ENCODE measurements at places on chromosomes 5 and 9.
A peak's percentile ranks its signal among the peaks of the same experiment; 100 is the strongest.

- DNase-seq, result no peak
Observed at GRCh38 chr5:52419357-52419756, 368.4 kb upstream of the ITGA1 start.

DNA sequence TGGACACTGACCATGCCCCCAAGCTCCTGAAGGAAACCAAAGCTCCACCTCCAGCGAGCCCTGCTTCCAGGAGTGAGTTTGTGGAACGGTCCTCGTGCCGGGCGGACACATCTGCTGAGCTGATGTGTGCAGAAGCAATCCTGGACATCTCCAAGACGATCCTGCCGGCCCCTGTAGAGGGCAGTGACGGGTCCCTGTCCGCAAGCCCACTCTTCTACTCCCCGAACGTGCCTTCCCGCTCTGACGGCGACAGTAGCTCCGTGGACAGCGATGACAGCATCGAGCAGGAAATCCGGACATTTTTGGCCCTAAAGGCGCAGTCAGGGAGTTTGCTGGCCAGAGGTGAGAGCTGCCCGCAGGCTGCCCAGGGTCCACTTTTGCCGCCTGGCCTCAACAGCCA is 6.2 kb downstream of the PPP1R26 start:
- DNase-seq, result no peak

- DNase-seq, result no peak
Observed at GRCh38 chr5:171897231-171897630, 109.2 kb downstream of the FBXW11 start.

GRCh38 chr9:110064803-110065202 is 143.2 kb downstream of the C9orf152 start:
- DNase-seq, result peak; percentile 35

- no peak for DNase-seq
Observed at GRCh38 chr9:127172066-127172707, 49.8 kb upstream of the ANGPTL2 start.

DNA sequence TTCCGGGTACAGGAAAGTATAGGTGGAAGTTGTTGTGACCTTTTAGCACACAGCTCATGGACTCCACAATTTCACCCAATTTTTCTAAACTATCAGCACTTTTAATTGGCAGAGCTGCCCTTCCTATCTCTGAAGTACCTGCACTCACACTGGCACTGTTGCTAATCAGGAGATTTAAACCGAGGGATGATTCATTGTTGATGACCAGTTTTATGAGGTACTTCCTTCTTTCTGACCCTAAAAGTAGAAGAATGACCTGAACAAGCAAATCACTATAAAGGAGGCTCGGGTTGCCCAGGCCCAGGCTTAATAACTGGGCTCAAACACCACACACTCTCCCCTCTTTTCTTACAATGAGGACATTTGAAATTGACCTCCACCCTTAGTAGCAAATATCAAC is 105.9 kb downstream of the KCNN2 start:
- DNase-seq, result no peak

- DNase-seq, result peak; percentile 44
Observed at GRCh38 chr5:77774981-77775789, 954 bp downstream of the TBCA start.

DNA sequence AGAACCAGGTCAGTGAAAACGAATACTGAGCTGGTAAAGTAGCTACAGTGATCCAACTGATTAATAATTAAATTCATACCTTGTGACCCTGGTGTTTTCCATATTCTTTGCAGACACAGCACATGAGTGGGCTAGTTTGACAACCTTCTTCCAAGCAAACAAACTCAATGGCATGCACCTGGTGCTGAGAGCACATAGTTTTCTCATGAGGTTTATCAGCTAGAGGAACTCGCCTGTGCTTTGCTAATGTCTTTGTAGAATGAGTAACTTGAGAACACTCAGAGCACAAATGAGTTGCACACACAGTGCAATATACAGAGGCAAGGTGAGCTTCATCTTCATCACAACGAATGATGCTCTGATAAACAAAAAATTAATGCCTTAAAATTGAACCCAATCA is 12.6 kb downstream of the TRIM23 start:
- no peak for DNase-seq

DNA sequence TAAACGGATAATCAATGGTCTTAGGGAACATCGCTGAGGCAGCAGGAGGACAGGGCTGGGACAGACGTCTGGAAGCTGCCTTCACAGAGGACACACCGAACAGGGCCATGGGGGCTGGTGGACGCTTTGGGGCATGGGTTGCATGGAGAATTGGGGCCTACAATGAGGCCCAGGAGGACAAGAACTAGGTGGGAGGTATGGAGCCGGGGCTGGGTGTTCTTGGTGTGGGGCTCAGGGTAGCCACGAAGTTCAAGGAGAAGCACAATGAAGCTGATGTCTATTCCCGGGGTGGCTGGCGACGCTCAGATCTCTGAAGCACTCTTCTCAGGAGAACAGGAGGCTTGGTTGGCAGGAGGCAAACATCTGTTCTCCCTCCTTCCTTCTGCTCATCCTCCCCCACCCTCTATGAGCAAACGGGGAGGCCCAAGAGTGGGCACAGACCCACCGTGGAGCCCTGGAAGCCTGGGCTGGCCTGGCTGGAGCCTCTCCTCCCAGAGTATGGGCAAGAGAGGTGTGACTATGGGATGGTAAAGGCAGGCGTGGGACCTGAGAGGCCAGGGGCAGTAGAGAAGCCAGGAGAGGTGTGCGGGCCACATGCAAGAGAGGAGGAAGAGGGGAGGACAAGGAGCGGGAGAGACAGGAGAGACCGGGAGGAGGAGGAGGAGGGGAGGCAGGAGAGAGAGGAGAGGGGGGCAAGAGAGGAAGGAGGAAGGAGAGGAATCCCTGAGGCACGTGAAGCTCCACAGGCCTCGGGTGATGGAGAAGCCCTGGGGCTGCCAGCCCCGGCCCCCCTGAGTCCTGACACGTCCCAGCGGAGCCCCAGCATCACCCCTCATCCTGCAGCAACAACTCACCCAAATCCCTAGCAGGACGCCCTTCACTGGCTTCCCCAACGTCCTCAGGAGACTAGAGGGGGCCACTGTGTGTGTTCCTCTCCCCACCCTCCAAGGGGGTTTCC is 159.1 kb downstream of the OLFM1 start:
- DNase-seq, result no peak

- DNase-seq, result no peak
Observed at GRCh38 chr5:170338291-170338690, 40.7 kb upstream of the LCP2 start.

- no peak for DNase-seq
Observed at GRCh38 chr9:89137542-89138462, 40.8 kb downstream of the SHC3 start.

DNA sequence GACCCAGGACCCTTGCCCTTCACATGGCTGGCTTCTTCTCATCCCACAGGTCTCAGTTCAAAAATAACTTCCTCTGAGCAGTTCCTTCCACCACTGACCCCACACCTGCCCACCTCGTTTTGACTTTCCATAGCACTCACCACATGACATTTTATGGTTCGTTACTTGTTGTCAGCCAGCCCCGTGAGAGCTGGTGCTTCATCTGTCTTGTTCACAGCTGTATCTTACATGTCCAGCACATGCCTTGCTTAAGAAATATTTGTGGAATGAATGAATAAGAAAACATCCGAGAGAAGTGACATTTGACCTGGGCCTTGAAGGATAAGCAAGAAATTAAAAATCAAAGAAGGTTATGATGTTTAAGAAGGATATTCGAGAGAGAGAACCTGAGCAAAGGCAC is 193.9 kb downstream of the RFK start:
- DNase-seq, result no peak

GRCh38 chr5:138491284-138491648 is 26.0 kb downstream of the EGR1 start:
- no peak for DNase-seq

GRCh38 chr9:131272212-131272611 is 4.1 kb downstream of the FAM78A start:
- DNase-seq, result no peak

DNA sequence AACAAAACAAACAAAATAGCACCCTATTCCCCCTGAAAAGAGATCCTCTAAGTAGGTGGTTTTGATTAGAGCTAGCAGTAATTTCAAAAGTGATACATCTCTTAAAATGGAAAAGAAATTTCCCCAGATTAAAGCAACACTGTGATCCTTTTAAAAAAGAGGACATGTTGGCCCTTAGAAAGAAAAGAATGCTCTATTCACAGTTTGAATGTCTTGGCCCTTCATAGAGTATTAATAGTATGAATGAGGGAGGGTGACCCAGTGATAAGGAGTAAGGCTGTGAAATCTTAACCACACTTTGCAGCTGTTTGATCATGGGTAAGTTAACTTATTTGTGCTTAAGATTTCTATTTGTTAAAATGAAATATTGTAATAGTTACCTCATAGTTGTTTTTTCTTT is 467.7 kb upstream of the MEF2C start:
- no peak for DNase-seq

- no peak for DNase-seq
Observed at GRCh38 chr5:43699910-43700309, 96.9 kb downstream of the NNT start.

DNA sequence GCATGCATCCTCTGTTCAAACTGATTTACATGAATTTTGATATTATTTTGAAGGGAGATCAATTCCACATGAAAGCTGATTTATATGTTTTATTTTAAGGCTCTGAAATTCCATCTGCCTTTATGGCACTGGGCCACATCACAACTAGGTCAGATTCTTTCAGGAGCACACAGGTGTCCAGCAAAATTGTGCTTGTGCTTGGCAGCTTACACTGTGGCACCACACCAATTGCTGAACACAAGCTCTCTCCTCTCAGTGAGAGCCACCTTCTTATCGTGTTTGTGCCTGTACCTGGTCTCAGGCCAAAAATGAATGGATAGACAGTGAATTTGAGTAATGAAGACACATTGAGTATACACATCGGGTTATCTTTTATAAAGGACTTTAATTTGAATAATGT is 200.4 kb downstream of the CDH10 start:
- no peak for DNase-seq

- no peak for DNase-seq
Observed at GRCh38 chr9:13122756-13123369, 156.6 kb downstream of the MPDZ start.

DNA sequence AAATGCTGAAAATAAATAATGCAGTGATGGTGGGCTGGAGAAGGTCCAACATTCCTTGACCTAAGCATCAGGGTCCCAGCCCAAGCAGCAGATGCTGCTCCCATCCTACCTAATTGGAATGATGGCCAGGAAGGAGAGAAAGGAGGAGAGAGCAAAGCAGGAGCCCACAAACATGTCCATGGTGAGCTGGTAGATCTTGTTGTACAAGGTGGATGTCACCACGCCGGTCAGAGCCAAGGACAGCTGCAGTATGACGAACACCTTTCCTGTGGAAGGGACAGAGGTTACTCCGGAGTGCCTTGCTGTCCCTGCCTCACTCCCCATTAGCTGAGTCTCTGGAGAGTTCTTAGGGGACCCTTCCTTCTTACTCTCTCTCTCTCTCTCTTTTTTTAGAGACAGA is 4.3 kb downstream of the SLC46A2 start:
- DNase-seq, result no peak

GRCh38 chr5:149392718-149393117 is 13.6 kb upstream of the IL17B start:
- DNase-seq, result no peak

- no peak for DNase-seq
Observed at GRCh38 chr9:126754436-126755316, 50.2 kb upstream of the ZBTB43 start.

DNA sequence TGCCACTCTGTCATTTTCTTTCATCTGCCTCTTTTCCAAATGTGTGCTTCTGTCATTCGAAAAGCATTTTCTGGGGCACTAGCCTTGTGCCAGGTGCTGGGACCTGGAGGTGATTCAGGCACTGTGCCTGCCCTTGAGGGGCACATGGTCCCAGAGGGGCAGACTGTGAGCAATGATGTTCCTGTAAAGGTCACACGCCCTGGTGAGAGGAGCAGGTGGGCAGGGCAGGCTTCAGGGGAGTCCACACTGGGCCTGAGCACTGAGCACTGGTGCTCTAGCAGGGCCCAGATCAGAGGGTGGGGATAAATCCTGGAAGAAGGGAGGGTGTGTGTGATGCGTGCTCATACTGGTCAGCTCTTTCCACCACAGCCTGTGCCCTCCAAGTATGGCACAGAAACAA is 77.8 kb downstream of the COL15A1 start:
- DNase-seq, result no peak

DNA sequence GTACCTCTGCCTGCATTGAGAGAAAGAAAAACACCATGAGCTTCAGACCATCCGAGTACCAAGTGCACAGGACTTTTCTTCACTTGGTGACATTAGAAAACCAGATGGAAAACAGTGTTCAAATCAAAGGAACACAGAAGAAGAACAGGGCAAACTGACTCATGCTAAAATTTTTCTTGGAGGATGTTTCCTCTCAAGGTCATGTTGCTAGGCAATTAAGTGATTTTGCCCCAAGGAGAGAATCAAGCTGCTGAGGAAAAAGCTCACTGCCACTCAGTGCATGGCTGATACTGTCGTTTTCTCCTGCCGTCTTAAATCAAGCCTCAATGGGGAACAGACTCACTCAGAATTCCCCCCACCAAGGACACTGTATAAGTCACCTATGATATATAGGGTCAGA is 57.9 kb upstream of the SIMC1 start:
- no peak for DNase-seq

DNA sequence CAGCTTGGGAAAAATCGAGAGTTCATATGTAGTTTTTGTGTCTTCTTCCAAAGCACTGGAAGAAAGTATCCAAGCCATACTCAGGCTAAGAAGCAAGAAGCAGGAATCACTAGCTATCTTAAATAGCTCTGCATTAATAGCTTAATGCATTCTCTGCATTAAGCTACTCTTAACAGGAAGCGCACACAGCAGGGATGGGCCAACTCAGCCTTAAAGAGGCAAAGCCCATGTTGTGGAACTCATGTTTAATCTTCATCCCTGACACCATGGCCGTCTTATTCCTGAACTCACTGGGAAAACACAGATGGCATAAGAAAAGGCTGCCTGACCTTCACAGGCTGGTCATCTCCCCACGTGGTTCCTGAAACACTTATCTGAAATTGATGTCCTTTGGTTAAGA is 18.7 kb upstream of the ICE1 start:
- DNase-seq, result no peak

DNA sequence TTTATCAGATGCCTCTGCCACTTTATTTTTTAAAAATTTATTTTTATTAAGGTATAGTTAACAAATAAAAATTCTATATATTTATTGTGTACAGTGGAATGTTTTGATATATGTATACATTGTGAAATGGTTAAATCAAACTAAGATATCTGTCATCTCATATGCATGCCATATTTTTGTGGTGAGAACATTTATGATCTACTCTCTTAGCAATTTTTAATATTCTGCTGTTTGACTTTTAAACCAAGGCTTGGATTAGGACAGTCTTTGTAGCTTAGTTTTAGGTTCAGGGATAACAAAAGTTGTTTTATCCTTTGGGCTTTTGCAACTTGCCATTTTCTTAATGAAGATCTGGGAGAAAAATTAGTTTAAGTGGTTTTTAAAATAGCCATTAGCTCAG is 46.0 kb upstream of the CDKN2B start:
- DNase-seq, result no peak
